ENCODE measurements at places on chromosomes 1 and 21. TPM values are rescaled to one million over a fixed set of nuclear protein-coding genes. Genes with fewer than 3 reads are reported as not detected.

The FCGR3A gene
- total RNA-seq = not detected

GRCh38 chr1:61447968-61448430 is 276.9 kb downstream of the TM2D1 start:
- H3K36me3 ChIP-seq = no peaks in the 10 kb centered on the region
- H3K4me3 ChIP-seq = no peak overlapping the region
- no peaks in the 10 kb centered on the region for H3K4me1 ChIP-seq
- no peak overlapping the region for H3K27ac ChIP-seq

- no peaks in the 10 kb centered on the region for H3K4me1 ChIP-seq
- no peaks in the 10 kb centered on the region for H3K36me3 ChIP-seq
- DNase-seq = peak; percentile 53
- H3K4me3 ChIP-seq = no peak overlapping the region
- H3K27ac ChIP-seq = no peak overlapping the region
- H3K27me3 ChIP-seq = no peaks in the 10 kb centered on the region
These were observed 6.1 kb upstream of the IGFN1 start for GRCh38 chr1:201184307-201185122.

The CYP4A22 gene
- total RNA-seq = not detected

GRCh38 chr1:36034692-36035091 is 49.2 kb upstream of the TEKT2 start:
- peaks cover 27% of the 10 kb centered on the region for H3K36me3 ChIP-seq
- H3K27ac ChIP-seq = no peak overlapping the region
- no peak overlapping the region for H3K4me3 ChIP-seq
- H3K27me3 ChIP-seq = no peaks in the 10 kb centered on the region
- no peaks in the 10 kb centered on the region for H3K4me1 ChIP-seq

- no peak overlapping the region for H3K27ac ChIP-seq
- H3K4me1 ChIP-seq = no peaks in the 10 kb centered on the region
- DNase-seq = no peak
- H3K4me3 ChIP-seq = no peak overlapping the region
- no peaks in the 10 kb centered on the region for H3K27me3 ChIP-seq
These were observed 20.7 kb downstream of the IL10RB start for GRCh38 chr21:33286600-33287456.

DNA sequence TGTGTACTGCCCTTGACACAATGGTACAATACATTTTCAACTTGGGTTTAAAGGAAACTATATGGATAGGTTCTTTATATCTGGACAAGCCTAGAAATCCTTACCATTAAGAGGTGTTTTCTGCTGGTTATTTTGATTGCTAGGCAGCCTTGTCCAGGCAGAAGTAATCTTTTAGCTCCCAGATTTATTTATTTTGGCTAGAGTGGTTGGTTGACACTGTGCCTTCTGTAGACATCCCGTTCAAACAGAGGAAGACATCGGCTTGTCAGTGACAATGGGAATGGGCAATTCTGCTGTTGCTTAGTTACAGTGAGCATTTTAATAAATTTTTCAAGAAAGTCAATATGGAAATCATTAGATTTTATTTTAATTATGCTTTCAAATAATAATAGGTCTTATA is 138.8 kb downstream of the VPS13D start:
- no peak overlapping the region for H3K27ac ChIP-seq
- no peak for DNase-seq
- H3K4me3 ChIP-seq = no peak overlapping the region
- H3K27me3 ChIP-seq = no peaks in the 10 kb centered on the region
- H3K4me1 ChIP-seq = no peaks in the 10 kb centered on the region
- H3K36me3 ChIP-seq = peaks cover 15% of the 10 kb centered on the region

The AQP10 gene
- total RNA-seq = not detected

GRCh38 chr21:14318578-14318977 is 64.4 kb downstream of the HSPA13 start:
- no peak overlapping the region for H3K27ac ChIP-seq
- no peak overlapping the region for H3K4me3 ChIP-seq
- no peaks in the 10 kb centered on the region for H3K36me3 ChIP-seq
- peaks cover 2% of the 10 kb centered on the region for H3K4me1 ChIP-seq
- no peaks in the 10 kb centered on the region for H3K27me3 ChIP-seq

The HPDL gene
- total RNA-seq = 10.6 TPM

DNA sequence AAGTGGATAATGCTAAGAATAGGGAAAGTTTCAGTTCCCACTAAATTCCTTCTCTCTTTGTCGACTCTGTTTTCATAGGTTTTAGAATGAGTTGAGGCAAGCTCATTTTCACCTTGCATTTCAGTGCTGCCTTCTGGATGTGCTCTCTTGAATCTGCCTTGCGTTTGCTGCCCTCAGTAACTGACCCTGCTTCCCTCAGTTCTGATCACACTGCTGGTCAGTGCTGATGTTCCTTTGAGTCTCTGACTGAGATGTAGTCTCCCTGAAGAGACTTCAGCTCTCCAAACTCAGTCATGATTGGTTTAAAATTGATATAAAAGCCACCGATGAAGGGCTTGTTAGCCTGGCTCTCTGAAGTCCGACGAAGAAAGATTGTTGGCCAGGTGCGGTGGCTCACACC is 25.2 kb upstream of the HMGN1 start:
- H3K27ac ChIP-seq = no peak overlapping the region
- H3K27me3 ChIP-seq = no peaks in the 10 kb centered on the region
- 0 out of 2 replicates have a peak, but pooled peaks cover 2% of the 10 kb centered on the region for H3K4me1 ChIP-seq
- no peak overlapping the region for H3K4me3 ChIP-seq
- H3K36me3 ChIP-seq = no peaks in the 10 kb centered on the region
- no peak for DNase-seq

DNA sequence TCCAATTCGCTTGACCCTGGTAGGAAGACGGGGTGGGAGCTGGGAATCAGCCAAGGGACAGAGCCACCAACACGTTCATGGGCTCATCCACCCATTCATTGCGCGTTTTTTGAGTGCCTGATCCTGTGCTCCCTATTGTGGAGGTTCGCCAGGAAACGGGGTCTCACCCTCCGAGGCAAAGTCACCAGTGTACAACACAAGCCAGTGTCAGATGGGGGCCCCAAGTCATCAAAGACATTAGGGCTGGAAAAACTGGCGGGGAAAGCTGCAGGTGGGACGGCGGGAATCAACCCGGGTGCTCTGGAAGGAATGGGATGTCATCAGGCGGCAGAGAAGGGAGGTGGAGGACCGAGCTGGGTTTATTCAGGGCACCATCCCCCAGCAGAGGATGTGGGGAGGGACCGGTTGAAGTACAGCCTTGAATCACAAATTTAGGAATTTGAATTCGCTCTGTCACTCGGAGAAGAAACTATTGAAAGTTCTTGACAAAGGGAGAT is 667 bp upstream of the NID1 start:
- peaks cover 1% of the 10 kb centered on the region for H3K36me3 ChIP-seq
- H3K27ac ChIP-seq = no peak overlapping the region
- H3K4me1 ChIP-seq = 0 out of 2 replicates have a peak, but pooled peaks cover 3% of the 10 kb centered on the region
- H3K4me3 ChIP-seq = peak overlapping the region; percentile 67

DNA sequence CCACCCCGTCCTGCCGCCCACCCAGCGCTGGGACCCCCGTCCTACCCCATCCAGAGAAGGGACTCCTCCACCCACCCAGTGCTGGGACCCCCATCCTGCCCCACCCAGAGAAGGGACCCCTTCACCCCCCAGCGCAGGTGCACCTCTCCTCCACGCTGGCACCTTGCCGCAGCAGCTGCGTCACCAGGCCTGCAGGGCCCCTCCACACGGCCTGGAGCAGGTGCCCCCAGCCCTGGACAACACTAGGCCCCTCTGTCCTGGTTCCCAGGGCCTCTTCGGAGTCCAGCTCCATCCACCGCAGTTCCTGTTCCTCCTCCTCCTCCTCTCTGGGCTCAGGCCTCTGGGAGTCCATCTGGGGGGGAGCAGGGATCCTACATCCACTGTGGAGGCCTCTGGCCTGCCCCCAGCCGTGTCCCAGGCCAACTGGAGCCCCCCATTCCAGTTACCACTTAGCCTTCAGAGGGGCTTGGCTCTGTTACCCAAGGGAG is 378 bp downstream of the ANKRD65 start:
- peaks cover 5% of the 10 kb centered on the region for H3K4me1 ChIP-seq
- no peaks in the 10 kb centered on the region for H3K36me3 ChIP-seq
- H3K27me3 ChIP-seq = no peaks in the 10 kb centered on the region
- DNase-seq = peak; percentile 34
- H3K4me3 ChIP-seq = no peak overlapping the region

DNA sequence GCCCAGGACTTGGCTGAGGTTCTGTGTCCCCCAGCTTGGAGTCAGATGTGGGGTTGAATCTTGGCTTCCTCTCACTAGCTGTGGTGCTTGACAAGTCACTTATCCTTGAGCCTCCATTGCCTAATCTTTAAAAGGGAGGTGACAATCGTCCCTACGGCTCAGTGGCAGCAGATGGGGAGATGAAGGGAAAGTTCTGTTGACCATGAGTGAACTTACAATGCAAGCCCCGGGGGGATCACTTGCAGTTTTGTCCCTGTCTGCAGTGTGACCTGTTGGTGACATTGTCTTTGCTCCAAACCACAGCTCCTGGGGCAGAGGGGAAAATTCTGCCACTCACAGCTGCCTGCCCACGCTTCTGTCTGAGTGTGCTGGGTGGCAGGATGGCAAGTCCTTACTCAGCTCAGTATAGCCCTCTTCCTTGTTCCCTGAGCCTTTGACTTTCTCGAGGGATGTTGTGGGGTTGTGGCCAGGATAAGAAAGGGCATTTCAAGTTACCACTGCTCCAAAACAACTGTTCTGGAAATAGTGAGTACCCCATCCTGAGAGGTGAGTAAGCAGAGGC is 1.7 kb downstream of the PCSK9 start:
- peaks cover 11% of the 10 kb centered on the region for H3K27me3 ChIP-seq
- peaks cover 35% of the 10 kb centered on the region for H3K36me3 ChIP-seq
- H3K4me1 ChIP-seq = peaks cover 9% of the 10 kb centered on the region
- DNase-seq = no peak
- H3K4me3 ChIP-seq = peak overlapping the region; percentile 93
- no peak overlapping the region for H3K27ac ChIP-seq

The PLA2G5 gene
- total RNA-seq = not detected
